ENCODE measurements at places on chromosomes 1 and 21. TPM values are rescaled to one million over a fixed set of nuclear protein-coding genes. Genes with fewer than 3 reads are reported as not detected.

DNA sequence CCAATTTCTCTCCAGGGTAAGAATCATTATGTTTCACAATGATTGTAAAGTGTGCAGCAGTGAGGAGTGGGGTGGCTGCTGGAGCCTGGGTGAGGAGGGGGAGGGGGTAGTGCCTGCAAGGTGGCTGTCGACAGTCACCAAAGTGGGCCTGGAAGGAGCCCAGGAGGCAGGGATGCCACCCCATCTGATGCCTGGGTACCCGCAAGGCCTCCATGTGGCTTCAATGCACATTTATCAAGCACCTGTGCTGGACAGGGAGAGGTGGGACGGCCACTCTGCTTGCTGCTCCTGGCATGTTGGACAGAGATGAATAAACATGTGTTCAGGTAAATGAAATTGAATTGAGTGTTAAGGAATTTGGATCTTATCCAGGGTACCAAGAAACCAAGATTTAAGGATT lies 78.8 kb upstream of the DISP3 start:
- no peaks in the 10 kb centered on the region for H3K36me3 ChIP-seq
- H3K4me1 ChIP-seq: no peaks in the 10 kb centered on the region
- H3K27ac ChIP-seq: no peak overlapping the region
- DNase-seq: no peak
- H3K27me3 ChIP-seq: no peaks in the 10 kb centered on the region

DNA sequence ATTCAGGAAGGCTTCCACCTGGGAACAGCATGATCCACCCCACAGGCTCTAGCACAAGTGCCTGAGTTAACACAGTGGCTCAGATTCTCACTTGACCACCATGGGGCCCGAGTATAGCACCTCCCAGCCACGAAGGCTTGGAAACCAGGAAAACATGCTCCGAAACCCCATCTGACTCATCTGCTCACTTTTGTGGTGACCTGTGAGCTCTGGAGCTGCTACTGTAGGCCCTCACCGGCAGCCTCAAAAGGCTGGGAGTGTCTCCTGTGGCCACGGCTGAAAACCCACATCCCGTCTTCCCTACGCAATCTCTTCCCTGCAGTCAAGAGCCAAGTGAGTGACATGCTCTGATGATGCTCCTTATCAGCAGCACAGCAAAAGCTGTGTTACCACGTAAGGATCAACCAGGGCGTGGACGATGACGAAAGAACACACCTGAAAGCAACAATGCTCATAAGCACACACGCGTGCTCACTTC lies 81.4 kb downstream of the TGFBR3 start:
- peaks cover 43% of the 10 kb centered on the region for H3K4me1 ChIP-seq
- DNase-seq: peak; percentile 81
- no peaks in the 10 kb centered on the region for H3K27me3 ChIP-seq
- no peaks in the 10 kb centered on the region for H3K36me3 ChIP-seq

DNA sequence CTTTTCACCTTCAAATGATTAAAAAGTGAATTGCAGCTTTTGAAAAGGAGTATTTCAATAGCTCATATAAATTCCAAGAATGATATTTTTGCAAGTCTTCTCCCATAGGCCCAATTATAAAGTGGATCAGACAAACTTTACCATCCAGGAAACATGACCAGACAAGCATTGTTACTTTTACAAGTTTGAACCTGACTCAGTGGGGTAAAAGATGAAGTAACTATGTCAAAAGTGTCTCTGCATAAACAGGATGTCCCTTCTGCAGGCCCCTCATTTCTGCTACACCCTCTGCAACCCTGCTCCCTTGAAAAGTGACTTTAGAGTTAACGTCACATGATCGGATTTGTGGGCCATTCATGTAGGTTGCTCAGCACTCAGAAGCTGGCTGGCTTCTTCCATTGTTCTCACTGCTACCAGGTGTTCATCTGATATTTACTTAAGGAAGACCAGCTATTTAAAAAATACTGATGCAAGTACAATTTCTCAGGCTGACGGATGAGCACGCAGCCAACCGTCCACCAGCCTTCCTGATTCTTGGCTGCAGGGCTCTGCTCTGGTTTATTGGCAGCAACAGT lies 32.3 kb downstream of the URB1 start:
- H3K4me3 ChIP-seq: no peak overlapping the region
- no peaks in the 10 kb centered on the region for H3K4me1 ChIP-seq
- no peaks in the 10 kb centered on the region for H3K27me3 ChIP-seq
- H3K27ac ChIP-seq: no peak overlapping the region
- H3K36me3 ChIP-seq: peaks cover 94% of the 10 kb centered on the region
- no peak for DNase-seq

- no peaks in the 10 kb centered on the region for H3K27me3 ChIP-seq
- no peak for DNase-seq
- no peak overlapping the region for H3K4me3 ChIP-seq
- no peak overlapping the region for H3K27ac ChIP-seq
- no peaks in the 10 kb centered on the region for H3K4me1 ChIP-seq
- no peaks in the 10 kb centered on the region for H3K36me3 ChIP-seq
Measured at GRCh38 chr1:94124538-94124937, 3.6 kb upstream of the ABCA4 start.

DNA sequence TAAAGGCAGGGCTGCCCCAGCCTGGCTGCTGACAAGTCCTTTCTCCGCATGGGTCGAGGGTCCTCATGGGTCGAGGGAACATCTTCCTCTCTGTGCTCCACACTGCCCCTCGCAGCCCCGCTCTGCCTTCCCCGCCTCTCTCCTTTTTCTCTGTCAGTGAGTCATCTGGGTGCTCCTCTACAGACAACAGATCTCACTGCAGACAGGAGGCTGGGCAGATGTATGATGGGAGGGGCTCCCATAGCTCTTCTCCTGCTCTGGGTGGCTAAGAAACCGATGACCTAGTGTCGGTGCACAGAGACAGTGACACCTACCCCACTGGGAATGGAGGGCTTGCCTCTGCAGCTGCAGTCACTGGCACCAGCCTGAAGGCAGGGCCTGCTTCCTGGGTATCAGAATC lies 5.5 kb downstream of the KCNA10 start:
- DNase-seq: no peak
- H3K4me3 ChIP-seq: no peak overlapping the region
- H3K36me3 ChIP-seq: no peaks in the 10 kb centered on the region
- H3K4me1 ChIP-seq: no peaks in the 10 kb centered on the region
- H3K27ac ChIP-seq: no peak overlapping the region

GRCh38 chr1:80536461-80536860 lies 1264.3 kb upstream of the ADGRL2 start:
- H3K36me3 ChIP-seq: no peaks in the 10 kb centered on the region
- no peak overlapping the region for H3K4me3 ChIP-seq
- no peak overlapping the region for H3K27ac ChIP-seq
- H3K4me1 ChIP-seq: no peaks in the 10 kb centered on the region
- no peak for DNase-seq

- peaks cover 17% of the 10 kb centered on the region for H3K4me1 ChIP-seq
- no peak for DNase-seq
- H3K27me3 ChIP-seq: peaks cover 10% of the 10 kb centered on the region
- no peak overlapping the region for H3K27ac ChIP-seq
- H3K36me3 ChIP-seq: no peaks in the 10 kb centered on the region
Measured at GRCh38 chr21:42112857-42113256, 41.7 kb downstream of the UMODL1 start.

DNA sequence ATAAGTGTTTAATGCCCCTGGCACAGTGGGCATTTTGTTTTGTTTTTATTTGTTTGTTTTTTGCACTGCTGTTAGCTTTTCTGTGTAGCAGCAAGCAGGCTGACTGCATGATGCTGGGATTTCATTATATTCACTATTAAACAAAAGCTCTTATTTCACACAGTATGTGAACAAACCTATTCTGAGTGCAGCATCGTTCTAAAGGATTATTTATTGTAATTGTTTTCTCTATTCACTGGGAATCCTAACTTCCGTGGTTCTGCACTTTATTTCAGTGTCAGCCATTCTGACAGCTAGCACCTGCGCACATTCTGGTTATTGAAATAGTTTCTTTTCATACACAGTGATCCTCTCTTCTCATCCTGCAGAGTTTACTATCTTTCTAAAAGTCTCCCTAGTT lies 595.0 kb downstream of the NEGR1 start:
- no peaks in the 10 kb centered on the region for H3K36me3 ChIP-seq
- H3K27ac ChIP-seq: no peak overlapping the region
- no peaks in the 10 kb centered on the region for H3K4me1 ChIP-seq
- no peak for DNase-seq

- no peaks in the 10 kb centered on the region for H3K27me3 ChIP-seq
- H3K36me3 ChIP-seq: no peaks in the 10 kb centered on the region
- no peak overlapping the region for H3K27ac ChIP-seq
- H3K4me1 ChIP-seq: no peaks in the 10 kb centered on the region
Measured at GRCh38 chr1:8892026-8892425, 13.5 kb upstream of the ENO1 start.

DNA sequence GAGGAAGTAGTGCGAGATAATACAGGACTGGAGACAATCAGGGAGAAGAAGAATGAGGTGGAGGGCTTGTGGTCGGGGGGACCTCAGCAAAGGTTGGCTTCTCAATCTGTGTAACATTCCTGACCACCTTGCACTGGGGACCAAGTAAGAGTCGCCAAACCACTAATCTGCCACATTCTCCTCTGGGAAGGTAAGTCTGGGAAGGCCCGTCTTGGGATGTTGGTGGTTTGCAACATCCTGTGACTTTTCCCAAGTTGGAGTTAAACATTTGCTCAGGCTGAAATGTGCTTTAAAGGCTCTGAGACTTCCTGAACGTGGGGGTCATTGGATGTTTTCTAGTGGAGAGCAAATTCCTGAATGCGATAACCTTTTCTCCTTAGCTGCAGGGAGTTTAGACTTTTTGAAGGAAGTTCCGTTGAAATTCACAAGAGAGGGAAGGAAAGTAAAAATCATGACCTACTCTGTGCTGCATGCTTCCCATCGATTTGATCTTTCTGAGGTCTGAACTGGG lies 325.9 kb downstream of the RPS6KC1 start:
- no peaks in the 10 kb centered on the region for H3K27me3 ChIP-seq
- DNase-seq: no peak
- H3K27ac ChIP-seq: no peak overlapping the region
- no peaks in the 10 kb centered on the region for H3K36me3 ChIP-seq
- H3K4me3 ChIP-seq: no peak overlapping the region
- no peaks in the 10 kb centered on the region for H3K4me1 ChIP-seq

DNA sequence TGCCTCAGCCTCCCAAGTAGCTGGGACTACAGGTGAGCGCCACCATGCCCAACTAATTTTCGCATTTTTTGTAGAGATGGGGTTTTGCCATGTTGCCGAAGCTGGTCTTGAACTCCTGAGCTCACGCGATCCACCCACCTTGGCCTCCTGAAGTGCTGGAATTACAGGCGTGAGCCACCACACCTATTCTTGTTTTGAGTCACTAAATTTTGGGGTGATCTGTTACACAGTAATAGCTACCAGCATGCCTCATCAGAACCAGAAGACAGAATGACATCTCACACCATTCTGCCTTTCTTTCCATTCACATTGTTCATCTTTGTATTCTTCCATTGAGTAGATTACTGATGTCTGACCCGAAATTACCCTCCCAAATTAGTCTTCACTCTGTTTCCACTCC lies 9.1 kb downstream of the RHBDL2 start:
- peaks cover 3% of the 10 kb centered on the region for H3K4me1 ChIP-seq
- no peak overlapping the region for H3K27ac ChIP-seq
- H3K4me3 ChIP-seq: no peak overlapping the region
- no peaks in the 10 kb centered on the region for H3K27me3 ChIP-seq

- no peaks in the 10 kb centered on the region for H3K36me3 ChIP-seq
- no peaks in the 10 kb centered on the region for H3K4me1 ChIP-seq
- no peaks in the 10 kb centered on the region for H3K27me3 ChIP-seq
- DNase-seq: no peak
Measured at GRCh38 chr1:186078245-186078644, 296.8 kb downstream of the TPR start.

DNA sequence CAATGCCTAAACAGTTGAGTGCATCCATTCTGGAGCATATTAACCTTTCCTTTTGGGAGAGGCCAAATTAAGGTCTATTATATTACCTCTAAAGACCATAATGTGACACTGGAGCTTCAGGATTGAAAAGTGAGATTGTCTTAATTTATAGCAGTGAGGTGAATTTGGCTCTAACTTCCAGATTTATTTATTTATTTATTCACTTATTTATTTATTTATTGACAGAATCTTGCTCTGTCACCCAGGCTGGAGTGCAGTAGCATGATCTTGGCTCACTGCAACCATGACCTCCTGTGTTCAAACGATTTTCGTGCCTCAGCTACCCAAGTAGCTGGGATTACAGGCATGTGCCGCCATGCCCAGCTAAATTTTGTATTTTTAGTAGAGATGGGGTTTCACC lies 19.1 kb downstream of the ZCCHC17 start:
- peaks cover 81% of the 10 kb centered on the region for H3K36me3 ChIP-seq
- H3K27me3 ChIP-seq: no peaks in the 10 kb centered on the region
- no peaks in the 10 kb centered on the region for H3K4me1 ChIP-seq
- no peak overlapping the region for H3K27ac ChIP-seq
- no peak overlapping the region for H3K4me3 ChIP-seq

The PLA2G2A gene
- not detected for total RNA-seq

The TACSTD2 gene
- total RNA-seq: 0.36 TPM

The INAVA gene
- not detected for total RNA-seq

The RNU1-3 gene
- total RNA-seq: 4,982 TPM

The SPRR2A gene
- total RNA-seq: not detected

The SHISAL2A gene
- 25.9 TPM for total RNA-seq

Measured in CD4-positive, alpha-beta T cell (primary cell).